ENCODE measurements at places on chromosomes 6 and 20. TPM values are rescaled to one million over a fixed set of nuclear protein-coding genes. Genes with fewer than 3 reads are reported as not detected.

DNA sequence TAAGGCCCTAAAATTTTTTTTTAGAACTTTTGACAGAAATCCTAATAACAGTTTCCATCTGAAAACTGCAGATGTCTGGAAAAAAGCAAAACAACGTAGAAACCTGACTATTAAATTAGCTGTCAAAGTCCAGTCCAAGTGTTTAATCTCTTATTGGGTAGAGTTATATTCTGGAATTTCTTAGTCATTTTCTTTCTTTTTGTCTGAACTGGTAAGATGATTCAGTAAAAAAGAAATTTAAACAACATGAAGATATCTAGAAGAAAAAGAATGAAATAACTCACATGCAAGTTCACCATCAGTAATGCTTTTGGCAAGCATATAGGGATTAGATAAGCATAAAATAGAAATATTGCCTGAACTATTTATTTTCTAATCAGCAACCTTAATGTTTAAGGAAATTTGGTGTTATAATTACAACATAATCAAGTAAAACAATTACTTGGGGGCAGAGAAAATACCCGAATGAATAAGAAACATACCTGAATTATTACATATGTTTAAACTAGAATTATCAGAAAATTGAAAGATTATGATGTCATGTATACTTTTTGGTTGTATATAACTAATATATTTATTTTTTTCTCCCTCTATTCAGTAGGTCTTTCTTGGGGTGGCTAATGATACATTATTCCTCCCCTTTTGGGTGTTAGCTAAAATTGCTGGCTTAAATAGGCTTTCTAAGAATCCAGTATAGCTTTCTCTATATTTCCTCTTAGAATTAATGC, 51.1 kb downstream of the FAM83B start:
- no peak overlapping the region for H3K4me3 ChIP-seq
- no peak for DNase-seq
- H3K36me3 ChIP-seq, result no peaks in the 10 kb centered on the region
- no peak overlapping the region for H3K27ac ChIP-seq
- no peaks in the 10 kb centered on the region for H3K27me3 ChIP-seq

GRCh38 chr6:161050134-161050765, 58.7 kb downstream of the MAP3K4 start:
- no peak overlapping the region for H3K4me3 ChIP-seq
- no peak for DNase-seq
- no peaks in the 10 kb centered on the region for H3K4me1 ChIP-seq
- H3K27ac ChIP-seq, result no peak overlapping the region
- no peaks in the 10 kb centered on the region for H3K36me3 ChIP-seq

Gene NUP43
- 53.6 TPM for total RNA-seq

DNA sequence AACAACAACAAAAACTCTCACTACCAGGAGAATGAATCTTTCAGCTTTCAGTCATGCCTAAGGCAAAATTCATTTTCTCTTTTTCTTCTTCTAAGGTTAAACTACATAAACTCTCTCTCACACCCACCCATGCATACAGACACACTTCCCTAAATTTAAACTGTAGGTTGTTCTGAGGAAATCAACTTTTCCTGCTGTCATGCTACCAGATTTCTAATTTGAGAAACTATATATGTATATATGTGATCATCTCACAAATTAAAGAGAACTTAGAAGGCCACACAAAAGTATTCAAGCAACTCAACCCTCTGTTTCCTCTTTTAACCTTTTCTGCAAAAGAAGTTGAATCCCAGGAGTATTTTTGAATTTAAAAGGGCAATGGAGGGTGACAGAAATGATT, 532.5 kb downstream of the KIF16B start:
- no peak overlapping the region for H3K4me3 ChIP-seq
- H3K27ac ChIP-seq, result no peak overlapping the region
- H3K4me1 ChIP-seq, result no peaks in the 10 kb centered on the region
- no peaks in the 10 kb centered on the region for H3K36me3 ChIP-seq
- DNase-seq, result no peak

Gene CEP162
- total RNA-seq, result 5.3 TPM

Gene AGER
- 3.7 TPM for total RNA-seq

DNA sequence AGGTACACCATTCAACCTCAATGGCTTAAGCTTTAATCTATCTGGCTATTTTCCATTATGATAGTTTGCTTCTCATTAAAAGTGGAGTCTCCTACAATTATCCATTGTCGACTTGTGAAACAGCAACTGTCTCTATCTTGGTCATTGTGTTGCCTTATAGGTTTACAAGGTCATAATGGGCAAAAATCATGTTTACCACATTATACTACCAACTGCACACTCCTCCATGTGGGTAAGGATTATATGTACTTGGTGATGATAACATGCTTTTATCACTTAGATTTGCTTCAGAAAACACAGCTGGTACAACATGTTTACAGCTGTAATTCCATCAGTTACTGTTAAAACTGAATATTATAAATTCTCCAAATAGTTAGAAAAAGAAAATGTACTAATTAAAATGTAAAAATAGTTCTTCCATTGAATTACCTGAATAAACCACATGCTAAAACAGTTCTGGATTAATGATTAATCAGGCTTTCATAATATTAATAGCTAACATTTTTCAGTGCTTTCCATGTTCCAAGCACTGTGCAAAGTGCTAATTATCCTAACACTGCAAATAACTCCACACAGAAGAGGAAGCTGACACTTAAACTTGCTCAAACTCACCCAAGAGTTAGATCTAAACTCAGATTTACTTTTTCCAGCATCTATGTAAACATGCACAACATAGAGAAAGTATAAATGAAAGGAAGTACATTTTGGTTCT, 96.7 kb downstream of the OGFRL1 start:
- peaks cover 61% of the 10 kb centered on the region for H3K4me1 ChIP-seq
- H3K4me3 ChIP-seq, result no peak overlapping the region
- no peak for DNase-seq
- no peaks in the 10 kb centered on the region for H3K27me3 ChIP-seq

- no peaks in the 10 kb centered on the region for H3K27me3 ChIP-seq
- no peak for DNase-seq
- no peak overlapping the region for H3K4me3 ChIP-seq
- H3K4me1 ChIP-seq, result no peaks in the 10 kb centered on the region
- H3K36me3 ChIP-seq, result peaks cover 17% of the 10 kb centered on the region
Measured at GRCh38 chr6:87230801-87231200, 75.4 kb downstream of the ZNF292 start.

DNA sequence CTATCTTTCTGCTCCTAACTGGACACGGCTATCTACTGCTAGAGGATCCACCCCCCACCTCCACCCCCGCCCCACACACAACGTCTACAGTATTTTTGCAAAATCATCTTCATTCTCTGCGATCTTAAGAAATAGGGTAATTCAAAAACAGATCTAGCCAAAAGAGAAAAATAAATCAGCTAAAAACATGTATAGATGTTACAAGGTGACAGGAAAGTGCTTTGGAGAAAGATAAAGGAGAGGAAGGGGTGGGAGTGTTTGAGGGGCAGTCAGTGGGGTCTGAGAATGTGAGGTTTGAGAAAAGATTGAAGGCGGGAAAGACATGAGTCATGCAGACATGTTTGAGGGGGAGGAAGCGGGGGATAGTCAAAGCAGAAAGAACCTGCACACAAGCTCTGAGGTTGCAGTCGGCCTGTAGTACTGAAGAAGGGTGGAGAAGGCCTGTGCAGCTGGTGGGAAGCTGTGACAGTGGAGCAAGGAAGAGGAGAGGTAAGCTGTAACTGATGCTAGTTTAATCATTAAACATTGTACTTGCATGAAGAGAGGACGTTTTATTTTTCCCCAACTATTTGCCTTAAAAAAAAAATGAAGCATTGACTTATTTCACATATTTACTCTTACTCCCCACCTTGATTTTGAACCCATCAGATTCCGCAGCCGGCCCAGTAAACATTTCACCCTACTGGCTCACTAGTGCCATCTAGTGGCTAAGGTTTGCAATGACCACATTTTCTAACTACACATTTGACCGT, 332.6 kb downstream of the ADGRB3 start:
- H3K27ac ChIP-seq, result no peak overlapping the region
- DNase-seq, result peak; percentile 52
- H3K27me3 ChIP-seq, result no peaks in the 10 kb centered on the region
- no peaks in the 10 kb centered on the region for H3K4me1 ChIP-seq
- no peaks in the 10 kb centered on the region for H3K36me3 ChIP-seq

DNA sequence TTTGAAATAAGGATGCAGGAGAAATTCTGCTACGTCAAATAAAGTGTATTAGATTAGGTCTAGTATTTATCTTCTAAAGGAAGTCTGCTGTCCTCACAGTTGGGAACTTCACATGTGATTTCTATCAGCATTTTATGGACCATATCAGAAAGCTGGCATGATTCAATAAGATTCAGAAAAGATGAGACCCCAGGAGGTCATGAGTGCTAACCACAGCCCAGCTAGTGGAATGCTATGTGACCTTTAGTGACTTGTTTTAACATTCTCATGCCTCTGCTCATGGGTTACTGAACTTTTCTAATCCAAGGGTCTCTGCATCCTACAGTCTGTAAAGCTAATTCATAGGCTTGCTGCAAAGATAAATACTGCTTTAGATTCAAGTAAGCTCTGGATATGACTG, 150.1 kb downstream of the GMPR start:
- no peak for DNase-seq
- no peak overlapping the region for H3K4me3 ChIP-seq
- no peaks in the 10 kb centered on the region for H3K4me1 ChIP-seq
- H3K27ac ChIP-seq, result no peak overlapping the region
- no peaks in the 10 kb centered on the region for H3K27me3 ChIP-seq
- no peaks in the 10 kb centered on the region for H3K36me3 ChIP-seq

- no peaks in the 10 kb centered on the region for H3K4me1 ChIP-seq
- no peaks in the 10 kb centered on the region for H3K27me3 ChIP-seq
- no peak within 1 kb of the TSS for H3K27ac ChIP-seq
- H3K36me3 ChIP-seq, result no peaks in the 10 kb centered on the region
Measured at GRCh38 chr20:23086056-23086566, at the start of gene CD93. Gene CD93 (minus strand): TSS chr20:23086324. CDS start chr20:23086192, 132 bp downstream.

- no peaks in the 10 kb centered on the region for H3K36me3 ChIP-seq
- DNase-seq, result no peak
- no peaks in the 10 kb centered on the region for H3K4me1 ChIP-seq
- peaks cover 9% of the 10 kb centered on the region for H3K27me3 ChIP-seq
Measured at GRCh38 chr6:1181939-1182605, 129.8 kb upstream of the FOXQ1 start.

GRCh38 chr6:2376429-2377355, 131.3 kb upstream of the GMDS start:
- no peaks in the 10 kb centered on the region for H3K4me1 ChIP-seq
- no peak for DNase-seq
- no peak overlapping the region for H3K27ac ChIP-seq
- no peak overlapping the region for H3K4me3 ChIP-seq

DNA sequence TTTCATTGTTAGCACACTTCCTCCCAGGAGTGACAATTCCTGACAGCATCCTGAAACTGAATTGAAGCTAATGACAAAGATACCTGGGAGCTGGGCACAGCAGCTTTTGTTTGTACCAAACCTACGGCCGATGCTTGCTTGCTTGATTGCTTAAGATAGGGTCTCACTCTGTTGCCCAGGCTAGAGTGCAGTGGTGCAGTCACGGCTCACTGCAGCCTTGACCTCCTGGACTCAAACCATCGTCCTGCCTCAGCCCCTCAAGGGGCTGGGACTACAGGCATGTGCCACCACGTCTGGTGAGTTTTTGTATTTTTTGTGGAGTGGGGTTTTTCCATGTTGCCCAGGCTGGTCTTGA, 84.7 kb upstream of the SCP2D1 start:
- no peak overlapping the region for H3K4me3 ChIP-seq
- no peaks in the 10 kb centered on the region for H3K4me1 ChIP-seq
- H3K27me3 ChIP-seq, result no peaks in the 10 kb centered on the region
- H3K36me3 ChIP-seq, result no peaks in the 10 kb centered on the region

- no peaks in the 10 kb centered on the region for H3K36me3 ChIP-seq
- no peak overlapping the region for H3K4me3 ChIP-seq
- no peaks in the 10 kb centered on the region for H3K27me3 ChIP-seq
- DNase-seq, result no peak
- peaks cover 3% of the 10 kb centered on the region for H3K4me1 ChIP-seq
Measured at GRCh38 chr6:41642960-41643898, 5.0 kb downstream of the MDFI start.

- H3K27ac ChIP-seq, result no peak overlapping the region
- no peaks in the 10 kb centered on the region for H3K4me1 ChIP-seq
- no peak overlapping the region for H3K4me3 ChIP-seq
- no peaks in the 10 kb centered on the region for H3K36me3 ChIP-seq
Measured at GRCh38 chr20:41185013-41185757, 47.8 kb downstream of the PLCG1 start.

DNA sequence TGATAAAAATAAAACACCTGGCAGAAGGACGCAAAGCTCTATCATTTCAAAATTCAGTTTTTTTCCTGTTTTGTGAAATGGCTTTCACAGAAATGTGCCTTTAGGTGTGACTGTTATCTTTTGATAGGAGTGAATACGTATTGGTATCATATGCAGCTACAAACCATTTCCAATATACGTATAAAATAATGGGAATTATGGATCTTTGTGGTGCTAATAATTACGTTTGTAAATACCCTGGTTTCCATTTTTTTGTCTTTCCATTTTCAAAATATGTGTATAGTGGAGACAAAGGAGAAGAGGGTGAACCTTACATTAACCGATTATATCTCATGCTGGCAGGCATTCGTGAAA, 108.7 kb upstream of the GMDS start:
- H3K27me3 ChIP-seq, result no peaks in the 10 kb centered on the region
- no peak for DNase-seq
- H3K27ac ChIP-seq, result no peak overlapping the region
- no peak overlapping the region for H3K4me3 ChIP-seq

- no peaks in the 10 kb centered on the region for H3K36me3 ChIP-seq
- DNase-seq, result no peak
Measured at GRCh38 chr6:131955192-131955591, 4.0 kb upstream of the CCN2 start.

- no peak for DNase-seq
- H3K4me1 ChIP-seq, result no peaks in the 10 kb centered on the region
- H3K36me3 ChIP-seq, result peaks cover 16% of the 10 kb centered on the region
- no peak overlapping the region for H3K27ac ChIP-seq
Measured at GRCh38 chr6:130869681-130870080, 42.5 kb downstream of the SMLR1 start.

GRCh38 chr6:84771756-84772356, 7.5 kb upstream of the TBX18 start:
- H3K36me3 ChIP-seq, result no peaks in the 10 kb centered on the region
- H3K4me3 ChIP-seq, result no peak overlapping the region
- DNase-seq, result no peak
- H3K27me3 ChIP-seq, result peaks cover 35% of the 10 kb centered on the region
- H3K4me1 ChIP-seq, result peaks cover 6% of the 10 kb centered on the region
- no peak overlapping the region for H3K27ac ChIP-seq
